ENCODE measurements at places on chromosomes 3 and 15.

DNA sequence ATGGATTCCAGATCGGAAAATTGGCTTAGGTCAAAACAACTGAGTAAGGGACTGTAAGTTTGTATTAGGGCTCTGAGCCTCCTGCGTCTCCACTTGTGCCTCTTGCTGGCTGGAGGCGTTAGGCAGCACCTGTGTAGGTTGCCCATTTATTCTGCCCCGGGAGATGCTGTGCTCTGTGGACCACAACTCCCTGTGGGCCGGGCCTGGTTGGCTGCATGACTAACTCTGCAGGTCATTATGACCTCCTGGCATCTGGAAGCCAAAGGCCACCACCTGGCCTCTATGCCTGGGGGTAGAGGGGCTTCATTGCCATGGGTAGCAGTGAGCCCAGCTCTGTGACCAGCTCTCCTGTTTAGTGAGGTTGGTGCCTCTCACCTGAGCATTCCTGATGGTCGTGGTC lies 36.0 kb upstream of the BDH1 start:
- no peak for DNase-seq

GRCh38 chr3:137693791-137694190 lies 70.3 kb upstream of the SOX14 start:
- no peak for DNase-seq

DNA sequence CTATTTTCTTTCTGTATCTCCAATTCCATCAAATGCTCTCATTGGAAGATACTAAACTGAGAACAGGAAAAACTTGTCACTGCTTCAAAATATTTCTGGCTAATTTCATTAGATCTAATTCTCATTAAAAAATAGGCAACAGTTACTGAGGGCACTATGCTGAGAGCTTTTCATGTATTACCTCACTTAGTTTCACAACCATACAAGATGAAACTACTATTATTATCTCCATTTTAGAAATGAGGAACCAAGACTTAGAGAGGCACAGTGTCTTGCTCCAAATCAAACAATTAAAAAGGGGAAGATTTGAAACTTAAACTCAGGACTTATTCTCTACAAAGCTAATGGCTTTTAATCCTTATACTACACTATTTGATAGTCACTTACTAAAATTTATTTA lies 7.2 kb upstream of the OTOL1 start:
- DNase-seq: no peak

GRCh38 chr3:122642935-122643334 lies 37.7 kb upstream of the PARP14 start:
- DNase-seq: no peak

DNA sequence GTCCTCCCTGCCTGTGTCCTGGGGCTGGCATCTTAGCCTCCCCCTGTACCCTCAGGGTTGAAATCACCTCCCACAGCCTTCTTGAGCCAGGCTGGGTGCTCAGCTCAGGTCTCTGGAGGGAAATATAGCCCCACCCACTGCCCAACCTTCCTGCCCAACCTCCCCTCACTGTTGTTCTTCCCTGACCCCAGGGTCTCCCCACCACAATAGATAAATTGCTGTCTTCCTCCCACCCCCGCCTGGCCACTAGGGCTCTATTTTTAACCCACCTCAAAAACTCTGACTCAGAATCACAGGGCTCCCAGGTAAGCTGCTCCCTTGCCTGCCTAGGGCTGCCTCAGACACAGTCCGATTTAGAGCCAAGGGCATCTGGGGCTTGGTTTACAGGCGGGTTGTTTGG lies 15.0 kb downstream of the HCN4 start:
- DNase-seq: no peak

DNA sequence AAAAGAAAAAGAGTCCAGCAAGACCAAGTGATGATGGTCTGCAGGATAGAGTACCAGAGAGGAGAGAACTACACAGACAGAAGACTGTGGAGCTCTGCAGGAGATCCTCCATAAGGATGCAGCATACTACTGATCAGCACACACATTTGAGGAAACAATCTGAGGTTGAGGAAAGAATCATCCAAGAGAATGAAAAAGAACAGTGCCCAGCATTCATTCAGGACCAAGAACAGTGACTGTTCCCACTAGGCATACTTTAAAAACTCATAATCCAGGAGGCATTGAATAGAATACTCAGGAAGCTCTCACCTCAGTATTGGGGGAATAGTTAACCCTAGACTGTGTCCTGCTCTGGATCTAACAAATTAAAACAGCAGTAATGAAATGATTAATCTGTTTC lies 54.9 kb downstream of the THSD4 start:
- DNase-seq: no peak

DNA sequence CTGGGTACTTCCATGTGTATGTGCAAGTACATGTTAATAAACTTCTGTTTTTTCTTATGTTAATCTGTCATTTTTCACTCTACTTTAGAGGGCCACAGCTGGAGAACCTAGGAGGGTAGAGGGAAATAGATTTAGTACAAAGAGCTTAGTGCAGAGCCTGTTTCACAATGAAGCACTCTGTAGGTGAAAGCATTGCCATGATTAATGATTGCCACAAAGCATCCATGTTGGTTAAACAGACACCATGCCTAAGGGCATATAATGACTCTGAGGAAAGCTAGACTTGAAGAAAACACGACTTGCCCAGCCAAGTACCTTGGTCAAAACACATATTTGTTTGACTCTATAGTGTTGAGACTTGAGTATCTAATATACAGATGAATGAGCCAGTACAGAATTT lies 338.4 kb downstream of the FHIT start:
- no peak for DNase-seq

GRCh38 chr15:71117714-71118305 lies 2.5 kb downstream of the THSD4 start:
- DNase-seq: no peak

DNA sequence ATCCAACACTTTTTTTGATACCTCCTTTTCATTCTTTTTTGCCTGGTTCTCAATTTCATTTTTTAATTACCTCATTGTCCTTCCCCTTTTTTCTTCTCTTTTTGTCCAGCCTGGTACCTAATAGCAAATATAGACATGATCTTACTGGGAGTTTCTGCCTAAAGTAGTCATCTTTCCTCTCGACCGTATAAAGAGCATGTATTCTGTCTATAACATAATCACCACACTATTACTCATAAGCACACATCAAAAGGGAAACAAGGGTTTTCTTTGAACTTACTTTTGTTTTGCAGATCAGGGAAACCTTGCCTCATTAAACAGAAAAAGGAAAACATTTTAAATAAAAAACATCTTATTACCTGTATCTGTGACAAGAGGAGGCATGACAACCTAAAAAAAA lies 33.0 kb downstream of the FAM98B start:
- DNase-seq: no peak

DNA sequence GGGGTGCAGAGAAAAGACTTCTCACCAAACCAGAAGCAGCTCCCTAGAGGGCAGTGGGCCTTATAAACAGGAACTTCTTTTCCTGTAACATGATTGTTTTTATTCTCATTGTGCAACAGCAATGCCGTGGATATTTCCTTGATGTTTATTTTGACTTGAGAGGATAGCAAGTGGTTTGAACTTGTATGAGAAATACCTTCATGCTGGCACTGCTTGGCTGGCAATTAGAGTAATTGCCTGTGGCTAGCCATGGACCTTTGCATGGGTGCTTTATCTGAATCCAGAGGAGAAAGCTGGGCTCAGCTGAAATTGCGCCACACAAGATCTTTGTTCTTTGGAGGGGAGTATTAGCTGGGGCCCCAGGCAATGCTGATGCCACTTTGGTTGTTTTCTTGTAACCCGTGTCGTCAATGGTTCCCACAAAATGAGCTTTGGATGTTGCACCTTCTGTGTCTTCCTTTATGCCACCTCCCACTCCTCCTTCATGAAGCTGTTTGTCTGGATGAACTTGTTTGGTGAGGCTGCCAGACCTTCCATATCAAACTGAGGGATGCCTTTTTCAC lies 37.9 kb downstream of the CMTM8 start:
- no peak for DNase-seq

GRCh38 chr3:48798998-48799397 lies 48.7 kb downstream of the PRKAR2A start:
- DNase-seq: no peak

DNA sequence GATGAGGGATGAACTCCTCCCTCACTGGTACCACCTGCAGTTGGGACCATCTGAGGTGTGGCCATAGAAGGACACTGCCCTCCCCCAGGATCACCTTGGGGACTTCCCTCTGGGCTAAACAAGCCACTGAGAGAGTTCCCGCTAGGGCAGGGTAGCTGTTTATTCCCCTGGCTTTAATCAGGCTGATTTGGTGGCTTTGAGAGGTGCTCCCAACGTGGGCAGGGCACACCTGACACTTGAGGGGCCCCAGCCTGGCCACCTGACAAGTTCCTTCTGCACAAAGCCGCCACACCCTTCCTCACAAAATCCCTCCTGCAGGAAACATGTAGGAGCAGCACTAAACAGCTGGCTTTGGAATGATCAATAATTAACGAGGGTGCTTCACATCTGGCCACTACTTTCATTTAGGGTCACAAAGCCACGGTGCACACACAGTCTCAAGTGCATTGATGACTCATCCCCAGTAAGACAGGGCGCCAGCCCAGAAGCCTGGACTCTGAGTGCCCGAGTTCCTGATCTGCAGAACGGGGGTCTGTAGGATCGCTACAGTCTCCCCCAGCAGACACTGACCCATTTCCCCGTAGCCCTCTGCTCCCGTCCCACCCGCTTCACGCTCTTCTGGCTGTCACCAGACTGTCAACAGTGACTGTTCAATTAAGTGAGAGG lies 75.1 kb downstream of the ATP10A start:
- no peak for DNase-seq
